ENCODE measurements at places on chromosomes 4 and X.
A peak's percentile ranks its signal among the peaks of the same experiment; 100 is the strongest.

DNA sequence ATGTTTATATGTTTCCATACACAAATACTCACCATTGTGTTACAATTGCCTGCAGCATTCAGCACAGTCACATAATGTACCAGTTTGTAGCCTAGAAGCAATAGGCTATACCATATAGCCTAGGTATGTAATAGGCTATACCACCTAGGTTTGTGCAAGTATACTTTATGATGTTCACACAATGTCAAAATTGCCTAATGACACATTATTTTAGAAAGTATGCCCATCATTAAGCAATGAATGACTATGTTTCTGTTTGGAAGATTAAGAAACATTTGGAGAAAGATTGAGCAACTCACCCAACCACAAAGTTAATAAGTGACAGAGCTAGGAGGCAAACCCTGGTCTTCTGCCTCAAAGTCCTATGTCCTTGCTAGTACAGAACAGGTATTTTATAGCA is 96.8 kb upstream of the GRIA3 start:
- no peak for ATAC-seq

DNA sequence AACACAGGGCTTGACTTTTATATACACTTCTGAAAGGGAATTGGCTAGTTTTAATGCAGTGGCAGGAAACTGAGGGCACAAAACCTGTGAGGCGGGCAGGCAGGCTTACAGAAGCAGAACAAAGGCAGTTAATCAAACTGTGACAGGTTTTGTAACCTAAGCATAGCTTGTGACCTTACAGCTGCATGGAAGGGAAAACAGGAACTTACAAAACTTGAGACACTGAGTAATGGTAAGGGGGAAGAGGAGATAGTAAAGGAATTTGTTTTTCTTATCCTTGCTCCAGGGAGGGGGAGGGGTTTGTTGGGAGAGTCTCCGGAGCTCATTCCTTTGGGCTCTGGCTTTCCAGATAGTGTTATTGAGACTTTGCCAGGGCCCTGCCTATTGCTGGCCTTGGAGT is 55.6 kb downstream of the SLITRK4 start:
- peak; percentile 28 for ATAC-seq

DNA sequence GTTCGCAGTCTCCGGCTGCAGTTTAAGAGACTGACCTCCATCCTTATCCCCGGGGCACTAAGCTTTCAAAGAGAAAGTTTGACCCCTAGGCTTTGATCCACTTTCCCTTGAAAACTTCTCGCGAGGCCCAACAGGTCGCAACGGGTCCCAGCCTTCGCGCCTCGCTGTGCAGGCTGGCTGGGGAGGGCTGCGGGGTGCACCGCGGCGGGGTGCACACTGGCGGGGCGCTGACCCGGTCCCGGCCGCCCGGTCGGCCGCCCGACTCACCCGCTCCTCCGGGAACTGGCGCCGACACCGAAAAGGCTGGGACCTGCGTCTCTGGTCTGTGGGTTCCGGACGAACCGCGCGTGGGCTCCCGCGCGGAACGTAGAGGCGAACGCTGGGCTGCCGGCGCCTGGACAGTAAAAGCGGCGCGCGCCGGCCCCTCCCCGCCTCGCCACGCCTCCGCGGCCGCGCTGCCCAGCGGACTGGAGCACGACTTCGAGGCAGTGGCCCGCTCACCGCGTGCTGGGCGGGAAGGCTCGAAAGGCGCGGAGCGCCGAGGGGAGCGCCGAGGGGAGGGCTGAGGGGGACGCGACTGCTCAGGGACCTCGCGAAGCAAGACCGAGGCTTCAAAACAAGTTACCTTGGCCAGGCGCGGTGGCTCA is at the start of gene TAF7L:
Gene TAF7L, minus strand, starts transcription at position 378 of the 647 bp plus-strand sequence. CDS start 3,791 bp downstream, outside the sequence.
- no peak for ATAC-seq

GRCh38 chr4:161926033-161926828 is 237.6 kb downstream of the FSTL5 start:
- no peak for ATAC-seq

DNA sequence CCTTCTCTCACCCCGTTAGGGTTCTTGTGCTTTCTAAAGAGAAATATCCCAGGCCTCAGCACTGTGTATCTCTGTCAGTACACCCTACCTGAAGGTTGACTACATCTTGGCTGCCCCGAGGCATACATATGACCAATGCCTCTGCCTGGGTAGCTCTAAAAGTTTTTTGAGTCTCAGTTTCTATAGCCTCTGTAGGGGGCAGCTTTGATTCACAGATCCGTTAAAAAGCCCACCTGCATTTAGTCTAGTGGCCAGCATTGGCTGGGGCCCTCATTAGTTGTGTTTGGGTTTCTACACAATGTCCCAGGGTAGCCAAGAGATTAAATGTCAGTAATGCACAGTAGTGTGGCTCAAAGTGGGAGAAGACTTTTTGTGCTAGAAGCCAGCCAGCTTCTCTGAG is 151.1 kb downstream of the CFAP299 start:
- no peak for ATAC-seq

All from gastroesophageal sphincter (tissue), 4 donors.